ENCODE measurements at places on chromosomes 11 and 22.

DNA sequence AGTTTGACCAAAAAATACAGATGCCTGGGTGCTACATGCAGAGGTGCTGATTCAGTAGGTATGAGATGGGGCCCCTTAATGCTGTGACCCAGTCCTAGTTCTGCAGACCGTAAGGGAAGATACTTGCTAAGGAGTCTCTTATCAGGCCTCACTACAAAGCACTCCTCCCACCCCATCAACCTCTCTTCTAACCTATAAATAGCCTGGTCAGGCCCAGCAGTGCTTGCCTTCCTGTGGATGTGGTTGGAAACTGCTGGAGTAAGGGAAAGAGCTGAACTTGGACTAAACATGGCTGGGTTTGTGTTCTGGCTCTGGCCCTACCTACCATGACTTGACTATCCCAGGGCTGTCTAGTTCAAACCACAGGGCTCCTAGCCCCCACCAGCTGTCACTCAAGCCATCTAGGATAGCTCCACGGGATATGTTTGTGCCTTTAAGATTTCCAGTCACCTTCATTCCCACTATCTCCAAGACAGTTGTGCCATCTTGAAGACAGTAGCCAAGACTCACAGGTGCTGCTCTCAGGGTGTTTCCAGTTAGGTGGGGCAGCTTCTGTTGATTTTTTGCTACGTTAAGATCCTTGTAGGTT is 9.5 kb upstream of the DKK3 start:
- no peak for DNase-seq

DNA sequence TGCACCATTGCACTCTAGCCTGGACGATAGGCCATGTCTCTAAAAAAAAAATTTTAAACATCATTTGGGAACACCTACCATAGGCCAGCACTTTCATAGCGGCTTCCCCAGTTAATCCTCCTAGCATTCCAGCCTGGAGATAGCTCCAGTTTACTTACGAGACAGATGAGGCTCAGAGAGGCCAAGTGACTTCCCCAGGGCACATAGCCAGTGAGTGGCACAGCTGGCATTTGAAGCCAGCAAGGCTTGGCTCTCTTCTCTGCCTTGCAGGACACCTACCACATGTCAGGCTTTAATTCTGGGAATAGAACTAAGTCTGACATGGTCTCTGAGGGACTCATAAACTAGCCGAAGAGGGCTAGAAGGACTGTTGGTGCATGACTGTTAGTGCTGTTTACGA is 4.9 kb upstream of the TAGLN start:
- DNase-seq: no peak

DNA sequence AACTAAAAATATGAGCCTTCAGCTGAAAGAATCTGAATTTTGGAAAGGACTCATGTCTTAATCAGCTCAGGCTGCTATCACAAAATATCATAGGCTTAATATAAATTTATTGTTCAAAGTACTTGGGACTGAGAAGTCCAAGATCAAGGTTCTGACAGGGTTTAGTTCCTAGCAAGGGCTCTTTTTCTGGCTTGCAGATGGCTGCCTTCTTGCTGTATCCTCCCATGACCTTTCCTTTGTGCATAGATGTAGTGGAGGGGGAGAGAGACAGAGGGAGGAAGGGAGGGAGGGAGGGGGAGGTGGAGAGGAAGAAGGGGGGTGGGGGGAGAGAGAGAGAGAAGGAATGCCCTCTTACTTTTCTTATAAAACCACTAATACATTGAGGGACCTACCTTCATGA is 306.8 kb upstream of the DDI1 start:
- DNase-seq: no peak

- DNase-seq: no peak
Measured at GRCh38 chr22:22764085-22764484, 119.7 kb downstream of the GGTLC2 start.

- DNase-seq: no peak
Measured at GRCh38 chr11:58318532-58318931, 40.3 kb downstream of the OR5B17 start.

DNA sequence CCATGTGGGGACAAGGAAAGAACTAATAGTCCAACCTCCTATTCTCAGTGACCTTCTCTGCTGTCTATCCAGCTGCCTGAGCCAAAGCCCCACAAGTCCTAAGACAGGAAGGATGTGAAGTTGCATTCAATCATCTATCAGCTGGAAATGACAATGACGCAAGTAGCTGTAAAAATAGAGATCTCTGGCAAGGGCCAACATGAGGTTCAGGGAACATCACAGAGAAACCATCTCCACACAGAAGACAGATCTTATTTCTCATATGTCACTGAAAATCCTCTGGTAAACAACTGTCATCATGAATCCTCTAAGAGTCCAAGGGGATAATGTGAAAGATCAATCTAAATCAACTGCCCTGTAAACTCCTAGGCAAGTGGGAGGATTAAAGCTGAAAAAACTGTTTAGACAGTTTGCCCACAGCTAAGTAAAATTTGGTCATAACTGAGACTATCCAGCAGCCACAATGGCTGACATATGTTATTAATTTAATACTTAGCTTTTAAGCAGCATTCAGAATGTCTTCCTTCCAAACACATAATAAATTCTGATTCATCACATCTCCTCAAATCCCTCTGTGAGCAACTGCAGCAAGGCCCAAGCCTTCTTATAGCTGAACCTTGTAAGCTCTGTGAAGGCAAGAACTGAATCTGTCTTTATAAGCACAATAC is 52.1 kb downstream of the ALG9 start:
- no peak for DNase-seq
